Fibroblast of lung (primary cell): ENCODE measurements at places on chromosomes 6 and 20. TPM values are rescaled to one million over a fixed set of nuclear protein-coding genes. Genes with fewer than 3 reads are reported as not detected.

Gene LHFPL5
- not detected in 2 replicates for total RNA-seq

Gene GRM1
- under 0.01 and 0.17 TPM in 2 replicates for total RNA-seq

DNA sequence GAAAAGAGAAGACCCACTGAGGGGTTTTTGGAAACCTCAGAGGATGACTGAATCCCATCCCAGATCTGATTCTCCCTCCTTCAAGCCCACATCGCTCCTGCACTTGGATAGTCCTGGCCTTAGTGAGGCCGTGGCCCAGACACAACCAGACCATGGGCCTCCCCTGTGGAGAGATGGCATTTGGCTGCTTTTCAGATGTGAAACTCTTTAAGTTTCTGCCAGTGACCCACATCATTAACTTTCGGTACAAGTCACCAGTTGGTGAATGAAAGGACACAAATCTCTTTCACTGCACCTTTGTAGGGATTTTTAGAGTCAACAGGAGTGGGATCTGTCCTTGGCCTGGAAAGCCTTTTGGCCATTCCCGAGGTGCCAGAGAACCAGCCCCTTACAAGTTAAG lies 116.6 kb downstream of the SASH1 start:
- peaks cover 7% of the 10 kb centered on the region for H3K4me1 ChIP-seq
- no peak overlapping the region for H3K27ac ChIP-seq
- no peak overlapping the region for H3K4me3 ChIP-seq
- DNase-seq: no peak
- H3K27me3 ChIP-seq: no peaks in the 10 kb centered on the region

GRCh38 chr20:58428364-58428763 lies 39.3 kb downstream of the VAPB start:
- H3K27ac ChIP-seq: no peak overlapping the region
- peaks cover 4% of the 10 kb centered on the region for H3K36me3 ChIP-seq
- H3K4me3 ChIP-seq: no peak overlapping the region
- no peak for DNase-seq
- no peaks in the 10 kb centered on the region for H3K27me3 ChIP-seq

Gene LRFN2
- not detected in 2 replicates for total RNA-seq

DNA sequence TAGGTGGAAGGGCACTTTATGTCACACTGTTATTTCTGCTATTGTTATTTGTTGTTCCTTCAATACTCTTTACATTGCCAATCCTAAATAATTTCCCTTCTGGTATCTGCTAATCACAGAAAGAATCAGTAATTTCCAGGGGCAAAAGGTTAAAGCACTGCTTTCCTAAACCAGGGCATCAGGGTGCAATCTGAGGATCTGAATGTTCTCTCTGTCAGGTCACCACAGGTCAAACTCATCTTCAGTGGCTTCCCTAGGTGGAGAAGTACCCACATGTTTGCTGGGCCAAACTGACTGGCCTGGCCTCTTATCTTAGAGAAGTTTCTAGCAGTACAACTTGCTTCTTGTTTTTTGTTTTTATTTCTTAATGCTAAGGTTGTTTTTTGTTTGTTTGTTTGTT lies 118.7 kb downstream of the OPRM1 start:
- H3K4me1 ChIP-seq: no peaks in the 10 kb centered on the region
- no peaks in the 10 kb centered on the region for H3K27me3 ChIP-seq
- no peaks in the 10 kb centered on the region for H3K36me3 ChIP-seq
- H3K27ac ChIP-seq: no peak overlapping the region
- no peak for DNase-seq

DNA sequence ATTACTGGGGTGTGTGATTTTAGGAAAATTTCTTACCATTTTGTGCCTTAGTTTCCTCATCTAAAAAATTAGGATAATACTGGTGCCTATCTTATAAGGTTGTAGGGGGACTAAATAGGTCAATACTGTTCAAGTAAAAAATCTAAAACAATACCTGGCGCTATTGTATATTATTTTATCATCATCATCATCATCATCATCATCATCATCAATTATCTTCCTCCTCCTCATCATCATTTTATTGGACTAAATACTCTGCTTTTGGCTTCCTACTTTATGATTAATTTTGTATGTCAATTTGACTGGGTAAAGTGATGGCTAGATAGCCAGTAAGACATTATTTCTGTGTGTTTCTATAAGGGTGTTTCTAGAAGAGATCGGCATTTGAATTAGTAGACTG lies 435.5 kb downstream of the DHX35 start:
- H3K4me3 ChIP-seq: no peak overlapping the region
- H3K36me3 ChIP-seq: no peaks in the 10 kb centered on the region
- DNase-seq: no peak
- no peaks in the 10 kb centered on the region for H3K4me1 ChIP-seq
- H3K27me3 ChIP-seq: no peaks in the 10 kb centered on the region

DNA sequence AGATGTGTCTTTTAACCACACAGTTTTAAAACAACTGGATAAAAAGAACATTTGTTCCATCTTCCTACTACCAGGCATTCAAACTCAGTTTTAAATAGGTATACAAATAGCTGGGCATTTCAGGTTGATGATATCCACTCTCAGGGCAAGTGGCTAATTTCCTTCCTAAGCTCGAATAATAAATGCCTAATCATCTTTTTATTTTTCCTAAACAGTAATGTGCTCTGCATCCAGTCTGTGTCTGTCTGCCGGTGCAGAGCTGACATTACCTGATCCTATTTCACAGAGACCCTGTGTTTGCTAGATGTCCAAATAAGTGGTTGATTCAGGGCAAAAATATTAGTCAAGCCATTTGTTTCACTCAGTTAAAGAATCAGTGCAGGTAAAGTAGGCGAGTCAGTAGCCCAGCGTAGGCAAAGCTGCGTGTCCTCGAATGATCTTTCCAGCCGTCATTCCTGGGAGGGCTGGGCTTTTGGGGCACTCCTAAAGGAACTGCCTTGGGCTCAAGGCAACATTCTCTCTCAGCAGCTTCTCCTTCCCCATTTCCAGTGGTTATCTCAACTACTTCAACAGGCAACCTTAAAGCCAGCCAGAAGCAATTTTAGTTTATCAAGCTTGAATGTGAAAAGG lies 74.2 kb upstream of the BMP2 start:
- no peaks in the 10 kb centered on the region for H3K36me3 ChIP-seq
- DNase-seq: no peak
- no peaks in the 10 kb centered on the region for H3K27me3 ChIP-seq
- no peak overlapping the region for H3K27ac ChIP-seq

- no peak overlapping the region for H3K4me3 ChIP-seq
- no peak overlapping the region for H3K27ac ChIP-seq
- no peak for DNase-seq
- H3K27me3 ChIP-seq: peaks cover 6% of the 10 kb centered on the region
- no peaks in the 10 kb centered on the region for H3K36me3 ChIP-seq
- no peaks in the 10 kb centered on the region for H3K4me1 ChIP-seq
Observed at GRCh38 chr20:58867211-58867610, 14.7 kb downstream of the GNAS start.

DNA sequence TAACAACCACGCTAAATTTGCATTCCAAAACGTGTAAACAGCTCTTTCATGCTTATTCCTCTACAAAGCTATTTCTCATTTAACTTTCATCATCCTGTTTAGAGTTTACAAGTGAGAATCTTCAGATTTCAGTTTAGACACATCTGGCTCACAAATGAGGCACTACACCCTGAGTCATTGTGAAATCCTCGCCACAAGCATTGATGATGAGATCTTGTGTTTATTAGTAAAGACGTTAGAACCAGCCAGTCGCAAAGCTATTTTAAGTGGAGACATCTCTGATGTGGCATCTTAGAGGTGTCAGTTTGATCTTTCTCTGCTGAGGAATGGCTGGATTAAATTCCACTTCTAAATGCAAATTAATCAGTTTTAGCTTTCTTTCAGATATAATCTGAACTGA lies 8.3 kb upstream of the ISM1 start:
- no peaks in the 10 kb centered on the region for H3K36me3 ChIP-seq
- no peak for DNase-seq
- H3K27me3 ChIP-seq: peaks cover 5% of the 10 kb centered on the region
- H3K4me1 ChIP-seq: no peaks in the 10 kb centered on the region
- no peak overlapping the region for H3K27ac ChIP-seq

DNA sequence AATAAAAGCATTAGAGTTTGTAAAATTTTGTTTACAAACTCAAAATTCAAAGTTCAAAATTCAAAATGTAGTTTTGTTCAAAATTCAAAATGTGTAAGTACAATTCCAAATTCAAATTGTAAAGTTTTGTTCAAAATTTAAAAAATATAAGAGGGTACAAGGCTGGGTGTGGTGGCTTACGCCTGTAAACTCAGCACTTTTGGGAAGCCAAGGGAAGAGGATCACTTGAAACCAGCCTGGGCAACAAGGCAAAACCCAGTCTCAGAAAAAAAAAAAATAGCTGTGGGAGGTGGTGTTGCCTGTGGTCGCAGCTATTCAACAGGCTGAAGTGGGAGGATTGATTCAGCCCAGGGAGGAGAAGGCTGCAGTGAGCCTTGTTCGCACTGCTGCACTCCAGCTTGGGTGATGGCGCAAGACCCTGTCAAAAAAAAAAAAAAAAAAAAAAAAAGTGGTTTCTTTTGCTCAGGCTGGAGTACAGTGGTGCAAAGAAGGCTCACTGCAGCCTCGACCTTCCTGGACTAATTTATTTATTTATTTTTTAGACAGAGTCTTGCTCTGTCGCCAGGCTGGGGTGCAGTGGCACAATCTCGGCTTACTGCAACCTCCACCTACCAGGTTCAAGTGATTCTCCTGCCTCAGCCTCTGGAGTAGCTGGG lies 5.4 kb upstream of the ZBTB12 start:
- no peak overlapping the region for H3K4me3 ChIP-seq
- no peaks in the 10 kb centered on the region for H3K27me3 ChIP-seq
- DNase-seq: peak; percentile 89

Gene ENPP4
- total RNA-seq: 3.6 and 4.0 TPM in 2 replicates

Gene MANEA
- 7.7 and 10.9 TPM in 2 replicates for total RNA-seq

- H3K36me3 ChIP-seq: no peaks in the 10 kb centered on the region
- peaks cover 22% of the 10 kb centered on the region for H3K4me1 ChIP-seq
- H3K4me3 ChIP-seq: no peak overlapping the region
- DNase-seq: peak; percentile 80
- no peaks in the 10 kb centered on the region for H3K27me3 ChIP-seq
- H3K27ac ChIP-seq: peak overlapping the region; percentile 86
Observed at GRCh38 chr6:89984926-89985750, 90.9 kb downstream of the GJA10 start.

GRCh38 chr6:150256618-150257272 lies 112.1 kb upstream of the IYD start:
- H3K4me1 ChIP-seq: no peaks in the 10 kb centered on the region
- no peak overlapping the region for H3K27ac ChIP-seq
- peak; percentile 88 for DNase-seq
- no peaks in the 10 kb centered on the region for H3K36me3 ChIP-seq

DNA sequence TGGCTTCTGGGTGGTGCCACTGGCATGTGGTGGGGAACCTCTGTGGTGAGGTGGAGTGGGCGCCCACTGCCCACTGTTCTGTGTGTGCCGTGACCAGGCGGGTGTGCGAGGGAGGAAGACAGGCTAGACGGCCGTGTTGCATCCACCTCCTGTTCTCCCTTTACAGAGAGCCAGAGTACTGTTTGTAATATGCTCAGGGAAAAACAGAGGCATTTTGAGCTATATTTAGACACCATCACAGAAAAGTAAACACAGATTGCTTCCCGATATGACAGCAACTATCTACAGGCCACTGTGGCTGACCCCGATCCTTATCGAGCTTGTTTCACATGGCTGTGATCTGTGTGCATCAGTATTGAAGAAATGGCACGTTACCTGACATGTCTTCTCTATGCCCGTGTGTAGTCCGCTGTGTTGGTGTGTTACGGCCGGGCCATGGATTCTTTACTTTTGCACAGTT lies 45.6 kb downstream of the ARID1B start:
- no peaks in the 10 kb centered on the region for H3K36me3 ChIP-seq
- H3K27ac ChIP-seq: no peak overlapping the region
- H3K27me3 ChIP-seq: no peaks in the 10 kb centered on the region

Gene TRERF1
- total RNA-seq: 4.1 and 8.3 TPM in 2 replicates

DNA sequence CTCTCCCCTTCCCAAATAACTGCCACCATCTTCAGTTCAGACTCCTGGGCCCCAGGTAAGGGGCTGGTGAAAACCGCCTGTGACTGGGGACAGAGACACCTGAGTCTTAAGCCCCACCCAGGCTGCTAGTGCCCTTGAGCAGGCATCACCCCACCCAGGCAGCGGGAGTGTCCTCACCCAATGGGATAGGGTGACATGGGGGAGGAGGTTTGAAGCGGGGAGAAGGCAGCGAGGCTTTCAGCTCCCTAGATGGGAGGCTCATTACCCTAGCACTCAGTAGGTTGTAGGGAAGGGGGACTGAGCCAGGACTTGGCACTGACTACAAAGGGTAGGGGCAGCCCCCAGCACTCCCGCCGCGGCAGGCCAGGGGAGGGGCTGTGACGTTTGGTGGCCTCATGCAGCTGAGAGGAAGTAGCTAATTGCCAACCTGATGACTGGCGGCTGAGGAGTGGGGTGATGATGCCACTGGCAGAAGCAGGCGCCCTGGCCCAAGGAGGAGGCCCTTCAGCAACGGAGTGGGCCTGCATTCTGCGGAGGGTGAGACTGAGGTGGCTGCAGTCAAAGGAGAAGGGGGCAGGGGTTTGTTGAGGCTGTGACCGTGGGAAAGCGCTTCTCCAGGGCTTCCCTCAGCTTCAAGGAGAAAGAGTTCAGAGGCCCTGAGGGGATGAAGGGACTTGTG lies 126.9 kb downstream of the MRPL14 start:
- peak overlapping the region; percentile 8 for H3K27ac ChIP-seq
- DNase-seq: peak; percentile 32
- no peak overlapping the region for H3K4me3 ChIP-seq
- peaks cover 19% of the 10 kb centered on the region for H3K4me1 ChIP-seq

GRCh38 chr6:89098461-89098860 lies 17.9 kb downstream of the PNRC1 start:
- H3K27ac ChIP-seq: no peak overlapping the region
- no peaks in the 10 kb centered on the region for H3K27me3 ChIP-seq
- H3K4me3 ChIP-seq: no peak overlapping the region
- DNase-seq: no peak

DNA sequence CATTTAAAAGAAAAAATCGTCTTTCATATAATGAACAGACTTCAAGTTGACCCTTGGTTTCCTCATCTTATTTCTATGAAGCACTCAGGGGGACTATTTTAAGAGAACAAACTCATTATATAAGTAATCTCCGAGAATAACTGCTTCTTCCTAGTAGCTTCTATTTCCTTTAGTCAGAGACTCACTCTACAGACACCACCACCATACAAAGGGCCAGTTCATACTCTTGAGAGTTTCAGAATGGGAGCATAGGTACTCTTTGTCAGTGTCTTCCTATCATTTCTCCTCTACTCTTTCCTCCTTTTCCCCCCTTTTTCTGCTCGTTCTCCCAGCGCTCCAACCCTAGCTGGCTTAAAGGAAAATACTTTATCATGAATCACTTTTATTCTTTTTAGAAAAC lies 104.9 kb downstream of the CDKAL1 start:
- DNase-seq: no peak
- no peaks in the 10 kb centered on the region for H3K36me3 ChIP-seq
- no peak overlapping the region for H3K4me3 ChIP-seq
- no peak overlapping the region for H3K27ac ChIP-seq
- H3K4me1 ChIP-seq: no peaks in the 10 kb centered on the region
